ENCODE measurements at places on chromosomes 16 and 17. TPM values are rescaled to one million over a fixed set of nuclear protein-coding genes. Genes with fewer than 3 reads are reported as not detected.

Gene NPIPB6
- 0.52 TPM for total RNA-seq

Gene DUXB
- not detected for total RNA-seq

Gene HOXB3
- 1.4 TPM for total RNA-seq

Gene CTRB2
- total RNA-seq = not detected

Gene SHCBP1
- total RNA-seq = 37.6 TPM
